LHCN-M2 (cell line): ENCODE measurements at places on chromosomes 5 and 9. TPM values are rescaled to one million over a fixed set of nuclear protein-coding genes. Genes with fewer than 3 reads are reported as not detected.

Gene FXN
- total RNA-seq: 6.5 and 11.1 TPM in 2 replicates

Gene SLC6A7
- total RNA-seq: not detected in 2 replicates

Gene PCDHGA4
- 3.9 and 4.4 TPM in 2 replicates for total RNA-seq

Gene CERCAM
- total RNA-seq: 103 and 117 TPM in 2 replicates

Gene SPATA31E1
- total RNA-seq: not detected in 2 replicates

Gene G3BP1
- 203 and 204 TPM in 2 replicates for total RNA-seq

Gene NSG2
- 0.90 TPM in 1 of 2 replicates, not detected in the other for total RNA-seq

Gene PTGDS
- 2.0 TPM in 1 of 2 replicates, not detected in the other for total RNA-seq

Gene FLT4
- total RNA-seq: 3.2 and 4.5 TPM in 2 replicates

Gene FBP1
- not detected in 2 replicates for total RNA-seq

Gene LEAP2
- total RNA-seq: 0.17 and 0.77 TPM in 2 replicates

Gene SH2D3C
- total RNA-seq: not detected in 2 replicates

Gene DCANP1
- not detected in 2 replicates for total RNA-seq

Gene JAKMIP2
- 0.06 and 0.52 TPM in 2 replicates for total RNA-seq

Gene ANKRD55
- total RNA-seq: not detected in 2 replicates

Gene OBP2B
- not detected in 2 replicates for total RNA-seq

Gene PKD2L2
- not detected in 2 replicates for total RNA-seq

Gene HTR4
- 0.26 TPM in 1 of 2 replicates, not detected in the other for total RNA-seq

Gene TSLP
- 0.90 and 1.3 TPM in 2 replicates for total RNA-seq

Gene IFNA13
- total RNA-seq: not detected in 2 replicates

Gene BDP1
- 18.2 and 18.9 TPM in 2 replicates for total RNA-seq

Gene BAAT
- 0.06 TPM in 1 of 2 replicates, not detected in the other for total RNA-seq

Gene ISOC1
- 14.0 and 15.3 TPM in 2 replicates for total RNA-seq

Gene ALDH1A1
- 155 and 163 TPM in 2 replicates for total RNA-seq

Gene CCDC192
- not detected in 2 replicates for total RNA-seq

Gene LHX3
- not detected in 2 replicates for total RNA-seq

Gene GBGT1
- total RNA-seq: 0.34 and 1.3 TPM in 2 replicates

Gene CRHBP
- total RNA-seq: 0.13 TPM in 1 of 2 replicates, not detected in the other

Gene QRFP
- total RNA-seq: not detected in 2 replicates

Gene EPB41L4B
- 2.1 and 2.4 TPM in 2 replicates for total RNA-seq

Gene CDKN2AIPNL
- 40.8 and 43.3 TPM in 2 replicates for total RNA-seq

Gene DDX4
- total RNA-seq: not detected in 2 replicates

Gene MVB12B
- 3.7 and 4.8 TPM in 2 replicates for total RNA-seq

Gene DBH
- total RNA-seq: not detected in 2 replicates

Gene ISL1
- total RNA-seq: not detected in 2 replicates

Gene PLPP7
- 19.9 and 22.4 TPM in 2 replicates for total RNA-seq

Gene TMEM38B
- 19.3 and 23.1 TPM in 2 replicates for total RNA-seq

Gene GFI1B
- total RNA-seq: 0.06 TPM in 1 of 2 replicates, not detected in the other

Gene ARHGEF37
- total RNA-seq: 0.11 and 0.45 TPM in 2 replicates

Gene MAMDC4
- total RNA-seq: 3.8 and 7.2 TPM in 2 replicates

Gene MINAR2
- total RNA-seq: not detected in 2 replicates

Gene LARP1
- total RNA-seq: 67.6 and 95.2 TPM in 2 replicates

Gene DHX29
- 37.8 and 40.3 TPM in 2 replicates for total RNA-seq

Gene PGM5
- total RNA-seq: not detected in 2 replicates

Gene GABRA1
- not detected in 2 replicates for total RNA-seq

Gene ACTBL2
- not detected in 2 replicates for total RNA-seq

Gene HINT1
- total RNA-seq: 198 and 227 TPM in 2 replicates

Gene GOLPH3
- total RNA-seq: 58.0 and 65.3 TPM in 2 replicates
